ENCODE measurements at places on chromosomes 12 and 14. TPM values are rescaled to one million over a fixed set of nuclear protein-coding genes. Genes with fewer than 3 reads are reported as not detected.

The ERC1 gene
- total RNA-seq: 59.4 TPM

The GNPNAT1 gene
- 18.9 TPM for total RNA-seq

The GALNT16 gene
- 4.1 TPM for total RNA-seq

The DEGS2 gene
- total RNA-seq: 149 TPM

The SPSB2 gene
- total RNA-seq: 33.7 TPM

The UBE2N gene
- total RNA-seq: 80.5 TPM

The CLEC1B gene
- total RNA-seq: not detected

The LALBA gene
- not detected for total RNA-seq

The SERPINA1 gene
- total RNA-seq: 348 TPM

The PMEL gene
- total RNA-seq: 2.9 TPM

The CLEC1A gene
- total RNA-seq: 3.5 TPM

The THTPA gene
- 29.1 TPM for total RNA-seq

The OVCH1 gene
- not detected for total RNA-seq

The DCAF4 gene
- total RNA-seq: 14.7 TPM

Data from mucosa of gallbladder (tissue), 1 donor.